ENCODE measurements at places on chromosomes 1 and 21.

- no peak for DNase-seq
Observed at GRCh38 chr1:235113183-235113917, 15.3 kb downstream of the TOMM20 start.

DNA sequence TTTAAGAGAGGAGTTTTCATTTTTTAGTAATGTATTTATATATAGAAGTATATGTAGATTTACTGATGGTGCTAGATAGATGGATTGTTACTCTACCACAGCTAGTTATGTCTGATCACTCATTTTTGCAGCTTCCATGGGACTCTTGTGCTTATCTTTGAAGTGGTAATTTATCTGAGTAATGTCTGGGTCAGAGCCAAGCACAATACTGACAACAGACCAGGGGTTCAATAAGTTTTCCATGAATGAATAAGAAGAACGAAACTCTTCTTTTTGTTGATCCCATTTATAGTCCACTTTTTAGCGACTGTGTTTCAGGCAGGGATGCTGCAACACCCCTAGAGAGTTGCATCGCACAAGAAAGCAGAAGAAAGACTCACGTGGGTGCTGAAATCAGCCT is 935.2 kb downstream of the PLA2G4A start:
- DNase-seq, result no peak

- no peak for DNase-seq
Observed at GRCh38 chr1:91777196-91777595, 108.8 kb downstream of the TGFBR3 start.

DNA sequence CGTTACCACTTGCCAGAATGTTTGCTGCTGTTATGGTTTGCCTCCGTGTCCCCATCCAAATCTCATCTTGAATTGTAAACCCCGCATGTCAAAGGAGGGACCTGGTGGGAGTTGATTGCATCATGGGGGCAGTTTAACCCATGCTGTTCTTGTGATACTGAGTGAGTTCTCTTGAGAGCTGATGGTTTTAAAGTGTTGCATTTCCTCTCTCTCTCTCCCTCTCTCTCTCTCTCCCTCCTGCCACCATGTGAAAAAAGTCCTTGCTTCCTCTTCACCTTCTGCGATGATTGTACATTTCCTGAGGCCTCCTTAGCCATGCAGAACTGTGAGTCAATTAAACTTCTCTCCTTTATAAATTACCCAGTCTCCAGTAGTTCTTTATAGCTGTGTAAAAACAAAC is 44.4 kb downstream of the CFHR5 start:
- no peak for DNase-seq

DNA sequence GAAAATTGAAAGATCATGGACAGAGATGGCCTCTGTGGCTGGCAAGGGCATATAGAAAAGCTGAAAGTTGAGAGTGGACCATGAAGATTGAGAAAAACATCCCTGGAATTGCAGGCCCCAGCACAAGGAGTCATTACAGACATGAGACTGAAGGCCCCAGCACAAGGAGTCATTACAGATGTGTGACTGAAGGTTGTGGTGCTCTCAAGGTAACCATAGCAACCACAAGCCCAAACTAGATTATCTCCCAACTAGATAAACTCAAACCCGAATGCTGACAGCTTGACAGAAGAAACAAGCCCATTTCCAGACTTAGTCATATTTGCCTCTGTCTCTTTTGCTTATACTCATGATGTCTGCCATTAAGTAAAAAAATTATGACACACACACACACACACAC is 1252.1 kb upstream of the ADGRL4 start:
- DNase-seq, result no peak

GRCh38 chr1:216531263-216532239 is 108.3 kb upstream of the USH2A start:
- peak; percentile 42 for DNase-seq

DNA sequence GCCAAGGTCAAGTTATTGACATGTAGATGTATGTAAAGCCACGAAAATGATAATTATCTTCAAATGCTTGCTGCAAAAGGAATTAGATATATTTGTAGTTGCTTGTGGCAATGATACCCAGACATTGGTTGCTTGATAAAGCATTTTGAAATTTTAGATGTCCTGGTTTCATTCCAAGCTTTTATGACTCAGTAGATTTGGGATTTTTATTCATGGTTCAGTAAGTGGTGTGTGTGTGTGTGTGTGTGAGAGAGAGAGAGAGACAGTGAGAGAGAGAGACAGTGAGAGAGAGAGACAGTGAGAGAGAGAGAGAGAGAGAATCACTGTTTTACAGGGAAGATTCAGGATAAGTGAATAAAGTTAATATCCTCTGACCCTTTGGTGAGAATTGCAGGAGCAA is 498.2 kb upstream of the C1orf87 start:
- peak; percentile 28 for DNase-seq

DNA sequence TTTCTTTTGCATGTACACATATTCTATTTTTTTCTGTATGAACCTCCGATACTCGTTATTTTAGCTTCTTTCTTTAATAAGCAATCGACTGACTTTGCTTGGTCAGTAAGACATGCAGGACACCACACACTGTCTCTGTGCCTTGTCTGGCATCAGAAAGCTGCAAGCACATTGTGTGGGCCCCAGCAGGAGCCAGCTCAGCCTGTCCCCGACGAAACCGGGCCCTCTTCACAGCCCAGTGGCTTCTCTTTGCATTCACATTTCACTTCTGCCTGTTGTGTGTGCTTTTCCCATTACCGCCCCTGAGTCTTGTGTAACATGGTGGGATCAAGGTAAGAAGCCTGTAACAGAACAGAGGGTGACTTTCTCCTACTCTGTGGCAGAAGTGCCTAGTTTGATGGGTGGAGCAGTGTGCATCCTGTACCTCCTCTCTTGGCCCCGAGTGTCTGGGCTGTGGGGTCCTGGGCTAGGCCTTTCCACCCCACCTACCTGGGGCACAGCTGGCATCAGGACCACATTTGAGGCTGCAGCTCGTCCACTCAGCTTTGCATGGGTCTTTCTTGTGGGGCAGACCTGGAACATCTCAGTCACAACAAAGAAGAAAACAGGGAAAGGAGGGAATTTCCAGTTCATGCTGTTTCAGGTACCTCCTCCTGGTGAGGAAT is 118.9 kb upstream of the COL6A1 start:
- no peak for DNase-seq

GRCh38 chr1:34590211-34590623 is 164.6 kb upstream of the GJB5 start:
- DNase-seq, result peak; percentile 1

- DNase-seq, result peak; percentile 50
Observed at GRCh38 chr21:45406801-45407628, 2.0 kb downstream of the COL18A1 start.

GRCh38 chr1:15504436-15504835 is 19.6 kb downstream of the CASP9 start:
- no peak for DNase-seq

- peak; percentile 49 for DNase-seq
Observed at GRCh38 chr1:200968469-200969410, 54.8 kb downstream of the KIF21B start.

Data from EH (cell line).